ENCODE measurements at places on chromosomes 2 and 18. TPM values are rescaled to one million over a fixed set of nuclear protein-coding genes. Genes with fewer than 3 reads are reported as not detected.

DNA sequence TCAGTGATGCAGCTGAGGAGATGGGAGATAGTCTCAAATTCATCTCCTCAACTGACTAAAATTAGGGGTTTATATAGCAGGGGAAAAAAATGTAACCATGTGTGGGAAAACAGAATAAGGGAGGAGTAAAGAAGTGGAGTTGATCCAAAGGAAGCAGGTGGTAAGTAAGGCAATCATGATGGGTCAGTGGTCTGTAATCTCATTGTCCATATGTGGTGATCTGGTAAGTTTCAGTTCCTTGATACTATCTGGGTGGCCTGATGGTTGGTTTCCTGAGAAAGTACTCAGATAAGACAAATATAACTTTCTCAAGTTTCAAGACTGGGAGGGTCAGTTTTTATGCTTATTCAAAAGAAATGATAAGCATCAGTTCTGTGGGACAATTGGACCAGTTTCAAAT is 312.3 kb upstream of the KCNJ3 start:
- H3K4me3 ChIP-seq = no peak overlapping the region
- no peaks in the 10 kb centered on the region for H3K36me3 ChIP-seq
- no peak overlapping the region for H3K27ac ChIP-seq
- H3K27me3 ChIP-seq = no peaks in the 10 kb centered on the region
- DNase-seq = no peak

DNA sequence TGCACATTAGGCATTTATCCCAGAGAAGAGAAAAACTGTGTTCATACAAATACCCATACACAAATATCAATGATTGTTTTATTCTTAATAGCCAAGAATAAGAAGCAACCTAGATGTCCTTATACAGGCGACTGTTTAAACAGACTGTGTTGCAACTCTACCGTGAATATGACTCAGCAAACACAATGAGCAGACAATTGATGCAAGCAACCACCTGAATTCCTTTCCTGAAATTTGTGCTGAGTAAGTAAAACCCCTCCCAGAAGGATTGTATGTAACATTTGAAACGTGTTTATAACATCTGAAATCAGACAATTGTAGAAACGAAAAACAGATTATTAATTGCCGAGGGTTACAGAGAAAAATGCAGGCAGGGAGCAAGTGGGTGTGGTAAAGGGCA is 621.9 kb upstream of the SOX11 start:
- H3K27me3 ChIP-seq = no peaks in the 10 kb centered on the region
- no peak for DNase-seq
- no peak overlapping the region for H3K27ac ChIP-seq
- H3K36me3 ChIP-seq = no peaks in the 10 kb centered on the region

- H3K4me1 ChIP-seq = peaks cover 4% of the 10 kb centered on the region
- no peak overlapping the region for H3K27ac ChIP-seq
- no peak for DNase-seq
- no peak overlapping the region for H3K4me3 ChIP-seq
- H3K27me3 ChIP-seq = no peaks in the 10 kb centered on the region
These were observed 65.9 kb downstream of the BCL2 start for GRCh38 chr18:63253428-63254372.

GRCh38 chr2:220783671-220784070 is 788.4 kb downstream of the EPHA4 start:
- H3K4me3 ChIP-seq = no peak overlapping the region
- H3K27ac ChIP-seq = no peak overlapping the region
- no peaks in the 10 kb centered on the region for H3K36me3 ChIP-seq
- no peaks in the 10 kb centered on the region for H3K27me3 ChIP-seq
- H3K4me1 ChIP-seq = peaks cover 3% of the 10 kb centered on the region

DNA sequence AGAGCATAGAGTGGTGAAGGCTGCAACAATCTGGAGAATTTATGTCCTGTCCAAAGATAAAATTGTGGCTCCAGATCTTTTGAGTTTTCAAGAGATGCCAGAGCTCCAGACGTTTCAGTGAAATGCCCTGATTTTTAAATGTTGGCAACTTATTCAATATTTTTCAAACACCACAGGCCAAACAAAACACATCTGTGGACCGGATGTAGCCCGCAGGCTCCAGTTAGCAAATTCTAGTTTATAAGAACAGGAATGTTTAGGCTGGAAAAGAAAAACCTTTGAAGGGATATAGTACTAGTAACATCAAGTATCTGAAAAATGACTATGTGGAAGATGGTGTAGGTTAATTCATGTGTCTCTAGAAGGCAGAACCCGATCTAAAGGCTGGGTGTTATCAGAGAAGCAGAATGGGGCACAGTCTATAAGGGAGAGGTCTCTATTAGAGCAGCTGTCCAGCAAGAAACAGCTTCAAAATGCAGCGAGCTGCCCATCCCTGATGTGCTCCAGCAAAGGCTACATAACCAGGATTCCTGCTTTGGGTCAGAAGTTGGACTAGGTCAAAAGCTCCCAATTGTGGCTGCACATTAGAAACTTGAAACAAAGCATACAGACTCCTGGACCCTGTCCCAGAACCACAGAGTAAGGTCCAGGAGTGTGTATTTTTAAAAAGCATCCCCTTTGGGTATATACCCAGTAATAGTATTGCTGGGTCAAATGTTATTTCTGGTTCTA is 105.9 kb downstream of the ANKRD44 start:
- H3K4me1 ChIP-seq = peaks cover 17% of the 10 kb centered on the region
- no peaks in the 10 kb centered on the region for H3K27me3 ChIP-seq
- peak overlapping the region; percentile 78 for H3K27ac ChIP-seq
- H3K36me3 ChIP-seq = no peaks in the 10 kb centered on the region

DNA sequence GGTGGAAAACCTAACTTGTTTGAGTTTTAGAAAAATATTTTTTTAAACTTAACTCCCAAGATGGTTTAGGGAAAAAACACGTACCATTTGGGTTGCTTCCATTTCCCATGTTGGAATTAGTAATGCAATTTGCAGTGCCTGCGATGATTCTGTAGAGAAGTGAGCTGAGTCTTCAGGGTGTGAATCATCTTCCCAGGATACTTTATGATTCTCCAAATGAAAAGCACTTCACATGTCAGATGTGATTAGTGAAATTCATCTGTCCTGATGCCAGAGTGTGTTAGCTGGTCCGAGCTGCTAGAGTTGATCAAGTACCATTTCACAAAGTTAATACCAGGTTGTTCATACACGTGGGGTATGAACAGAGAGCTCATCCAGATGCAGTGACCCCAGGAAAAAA is 59.1 kb downstream of the ACOXL start:
- H3K4me3 ChIP-seq = no peak overlapping the region
- H3K27ac ChIP-seq = no peak overlapping the region
- no peak for DNase-seq
- no peaks in the 10 kb centered on the region for H3K36me3 ChIP-seq

DNA sequence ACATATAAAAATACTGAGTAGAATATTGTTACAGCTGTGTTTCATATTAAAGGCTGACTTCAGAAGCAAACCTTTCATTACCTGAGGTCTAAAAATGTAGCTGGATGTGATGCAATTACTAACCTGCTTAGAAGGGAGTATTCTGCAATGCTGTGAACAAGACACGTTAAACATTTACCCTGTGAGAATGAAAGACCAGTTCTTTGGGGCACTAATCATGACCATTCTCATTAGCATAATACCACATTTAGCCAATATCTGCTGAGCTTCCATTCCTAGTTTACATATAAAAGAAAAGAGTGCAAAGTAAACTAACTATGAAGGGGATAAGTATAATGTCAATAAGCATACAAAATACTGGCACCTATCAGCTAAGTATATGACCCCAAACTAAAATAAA is 784.0 kb upstream of the KLHL29 start:
- no peaks in the 10 kb centered on the region for H3K27me3 ChIP-seq
- no peak overlapping the region for H3K27ac ChIP-seq
- no peak for DNase-seq
- H3K4me1 ChIP-seq = no peaks in the 10 kb centered on the region

- no peak overlapping the region for H3K27ac ChIP-seq
- no peaks in the 10 kb centered on the region for H3K27me3 ChIP-seq
- H3K4me3 ChIP-seq = no peak overlapping the region
- no peak for DNase-seq
- no peaks in the 10 kb centered on the region for H3K4me1 ChIP-seq
- no peaks in the 10 kb centered on the region for H3K36me3 ChIP-seq
These were observed 23.4 kb downstream of the LYPD1 start for GRCh38 chr2:132646540-132647108.

GRCh38 chr2:8376603-8377410 is 305.0 kb upstream of the ID2 start:
- H3K4me1 ChIP-seq = no peaks in the 10 kb centered on the region
- no peak for DNase-seq
- H3K36me3 ChIP-seq = no peaks in the 10 kb centered on the region
- no peak overlapping the region for H3K27ac ChIP-seq
- no peaks in the 10 kb centered on the region for H3K27me3 ChIP-seq

- no peaks in the 10 kb centered on the region for H3K27me3 ChIP-seq
- H3K36me3 ChIP-seq = no peaks in the 10 kb centered on the region
- no peak for DNase-seq
- H3K27ac ChIP-seq = no peak overlapping the region
- H3K4me1 ChIP-seq = no peaks in the 10 kb centered on the region
These were observed 57.1 kb upstream of the MSH6 start for GRCh38 chr2:47725808-47726207.

DNA sequence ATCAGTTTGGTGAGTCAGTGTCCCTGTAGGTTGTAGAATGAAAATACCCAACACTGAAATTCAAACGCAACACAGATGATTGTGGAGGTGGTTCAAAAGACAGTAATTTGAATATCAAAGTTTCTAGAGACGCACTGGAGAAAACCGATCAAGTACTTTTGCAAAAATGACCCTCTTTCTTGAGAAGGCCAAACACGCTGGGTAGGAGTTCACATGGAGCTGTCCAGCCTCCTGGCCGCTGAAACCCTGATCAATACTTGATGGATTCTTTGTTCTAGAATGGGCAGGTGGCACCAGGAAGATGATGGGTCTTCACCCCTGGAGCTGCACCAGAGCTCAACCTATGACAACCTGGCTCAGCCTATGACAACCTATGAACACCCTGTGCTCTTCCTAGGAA is 39.7 kb upstream of the UBE2F start:
- no peak for DNase-seq
- H3K4me1 ChIP-seq = peaks cover 25% of the 10 kb centered on the region
- no peaks in the 10 kb centered on the region for H3K36me3 ChIP-seq

DNA sequence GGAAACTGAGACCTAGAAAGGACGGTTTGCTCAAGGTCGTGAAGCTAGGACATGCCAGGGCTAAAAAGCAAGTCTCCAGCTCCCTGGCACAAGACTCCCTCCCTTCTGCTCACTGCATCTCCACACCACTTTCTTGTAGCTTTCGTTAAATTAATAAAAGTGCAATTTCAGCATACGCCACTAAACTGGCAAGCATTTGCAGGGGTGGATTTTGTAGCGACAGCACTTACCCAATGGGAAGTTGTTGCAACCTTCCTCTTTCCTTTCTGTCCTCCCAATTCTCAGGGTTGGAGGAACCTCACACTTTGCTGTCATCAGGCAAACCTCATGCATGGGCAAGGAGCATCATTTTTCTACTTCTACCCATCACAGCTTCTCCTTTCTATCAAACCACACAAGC is 7.4 kb upstream of the RHOB start:
- H3K36me3 ChIP-seq = no peaks in the 10 kb centered on the region
- H3K27me3 ChIP-seq = no peaks in the 10 kb centered on the region
- no peak for DNase-seq
- peak overlapping the region; percentile 89 for H3K27ac ChIP-seq
- H3K4me1 ChIP-seq = peaks cover 7% of the 10 kb centered on the region

- no peaks in the 10 kb centered on the region for H3K36me3 ChIP-seq
- H3K4me3 ChIP-seq = no peak overlapping the region
- no peak overlapping the region for H3K27ac ChIP-seq
These were observed 929 bp upstream of the CREG2 start for GRCh38 chr2:101388232-101388631.

DNA sequence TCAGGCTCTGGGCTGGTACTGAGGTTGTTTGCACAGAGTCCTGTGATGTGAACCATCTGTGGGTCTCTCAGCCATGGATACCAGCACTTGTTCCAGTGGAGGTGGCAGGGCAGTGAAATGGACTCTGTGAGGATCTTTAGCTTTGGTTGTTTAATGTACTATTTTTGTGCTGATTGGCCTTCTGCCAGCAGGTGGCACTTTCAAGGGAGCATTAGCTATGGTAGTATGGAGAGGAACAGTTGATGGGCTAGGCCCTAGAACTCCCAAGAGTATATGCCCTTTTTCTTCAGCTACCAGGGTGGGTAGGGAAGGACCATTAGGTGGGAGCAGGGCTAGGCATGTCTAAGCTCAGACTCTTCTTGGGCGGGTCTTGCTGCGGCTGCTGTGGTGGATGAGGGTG is 257.0 kb upstream of the GYPC start:
- H3K4me1 ChIP-seq = no peaks in the 10 kb centered on the region
- no peaks in the 10 kb centered on the region for H3K27me3 ChIP-seq
- no peak for DNase-seq
- no peaks in the 10 kb centered on the region for H3K36me3 ChIP-seq
- no peak overlapping the region for H3K27ac ChIP-seq

- no peak overlapping the region for H3K4me3 ChIP-seq
- no peak overlapping the region for H3K27ac ChIP-seq
- no peaks in the 10 kb centered on the region for H3K27me3 ChIP-seq
- H3K36me3 ChIP-seq = no peaks in the 10 kb centered on the region
- no peak for DNase-seq
- no peaks in the 10 kb centered on the region for H3K4me1 ChIP-seq
These were observed 68.2 kb downstream of the LRP2 start for GRCh38 chr2:169294001-169294675.

- no peak overlapping the region for H3K4me3 ChIP-seq
- no peak overlapping the region for H3K27ac ChIP-seq
- H3K27me3 ChIP-seq = no peaks in the 10 kb centered on the region
- DNase-seq = no peak
- H3K36me3 ChIP-seq = no peaks in the 10 kb centered on the region
These were observed 389.7 kb upstream of the ATP5MC3 start for GRCh38 chr2:175571078-175571653.

DNA sequence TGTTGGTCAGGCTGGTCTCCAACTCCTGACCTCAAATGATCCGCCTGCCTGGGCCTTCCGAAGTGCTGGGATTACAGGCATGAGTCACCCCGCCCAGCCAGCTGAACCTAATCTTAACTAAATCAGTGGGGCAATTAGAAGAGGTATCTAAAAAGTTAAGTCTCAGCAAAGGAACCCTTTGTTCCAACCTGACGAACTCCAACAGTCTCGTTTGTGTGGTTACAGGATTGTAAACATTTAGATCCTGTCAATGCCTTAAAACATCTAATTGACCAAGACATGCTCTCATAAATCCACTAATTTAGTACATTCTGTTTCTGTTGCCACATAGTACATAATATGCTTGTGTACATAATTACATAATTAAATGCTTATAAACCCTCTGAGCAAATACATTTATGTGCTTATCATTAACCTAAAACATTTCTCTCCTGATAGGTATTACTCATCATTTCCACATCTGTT is 31.1 kb upstream of the STK39 start:
- no peaks in the 10 kb centered on the region for H3K4me1 ChIP-seq
- H3K27ac ChIP-seq = no peak overlapping the region
- no peaks in the 10 kb centered on the region for H3K27me3 ChIP-seq

- H3K36me3 ChIP-seq = no peaks in the 10 kb centered on the region
- H3K27me3 ChIP-seq = no peaks in the 10 kb centered on the region
- H3K4me1 ChIP-seq = no peaks in the 10 kb centered on the region
- H3K27ac ChIP-seq = no peak overlapping the region
These were observed 496.1 kb upstream of the RAB6C start for GRCh38 chr2:129483366-129483765.

IL36G gene
- total RNA-seq = not detected

UNC80 gene
- total RNA-seq = 0.11 TPM

EN1 gene
- total RNA-seq = not detected

CD28 gene
- total RNA-seq = 4.0 TPM

WDR7 gene
- total RNA-seq = 13.5 TPM

DSC2 gene
- 4.4 TPM for total RNA-seq

KIAA2012 gene
- 0.11 TPM for total RNA-seq

WDR35 gene
- 2.1 TPM for total RNA-seq

GAL3ST2 gene
- total RNA-seq = not detected
